Uterine smooth muscle cell (primary cell): ENCODE measurements at places on chromosomes 7 and 10. TPM values are rescaled to one million over a fixed set of nuclear protein-coding genes. Genes with fewer than 3 reads are reported as not detected.

The CCAR1 gene
- 24.9 and 37.1 TPM in 2 replicates for total RNA-seq

The LRGUK gene
- 0.12 and 0.22 TPM in 2 replicates for total RNA-seq

The LRCH4 gene
- total RNA-seq = 17.7 and 21.7 TPM in 2 replicates

The PLOD3 gene
- 100 and 110 TPM in 2 replicates for total RNA-seq

The NKX1-2 gene
- total RNA-seq = not detected in 2 replicates

The HIP1 gene
- 20.9 and 27.7 TPM in 2 replicates for total RNA-seq
